ENCODE measurements at places on chromosomes 2 and 18.

DNA sequence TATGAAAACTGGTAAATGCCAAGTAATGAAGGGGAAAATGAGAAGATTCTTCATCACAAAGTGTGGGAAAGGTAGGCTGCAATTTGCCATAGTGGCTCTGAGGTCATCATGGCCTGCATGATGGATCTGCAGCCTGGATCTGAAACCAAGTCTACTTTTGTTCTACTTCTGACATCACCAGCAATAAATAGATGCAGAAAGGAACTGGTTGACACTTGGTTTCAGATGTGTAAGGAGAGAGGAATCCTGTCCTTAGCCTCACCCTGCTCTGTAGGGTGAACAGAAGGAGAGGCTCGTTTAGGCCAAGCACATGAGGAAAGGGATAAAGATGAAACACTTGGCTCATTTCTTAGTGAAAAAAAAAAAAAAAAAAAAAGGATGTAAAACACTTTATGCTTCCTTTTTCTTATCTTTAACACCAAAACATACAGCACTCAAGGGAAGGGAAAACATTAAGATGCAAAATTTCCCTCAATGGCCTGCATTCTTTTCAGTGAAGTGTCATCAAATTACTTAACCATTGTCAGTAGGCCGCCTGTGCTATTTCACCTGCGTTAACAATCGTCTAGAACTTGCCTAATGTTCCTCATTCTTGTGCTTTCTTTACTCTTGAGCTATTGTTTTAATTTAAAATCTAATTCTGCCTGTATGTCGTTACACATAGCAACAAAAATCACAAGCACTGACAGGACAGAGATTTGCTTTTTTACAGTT lies 3.9 kb downstream of the NEB start:
- DNase-seq, result no peak

DNA sequence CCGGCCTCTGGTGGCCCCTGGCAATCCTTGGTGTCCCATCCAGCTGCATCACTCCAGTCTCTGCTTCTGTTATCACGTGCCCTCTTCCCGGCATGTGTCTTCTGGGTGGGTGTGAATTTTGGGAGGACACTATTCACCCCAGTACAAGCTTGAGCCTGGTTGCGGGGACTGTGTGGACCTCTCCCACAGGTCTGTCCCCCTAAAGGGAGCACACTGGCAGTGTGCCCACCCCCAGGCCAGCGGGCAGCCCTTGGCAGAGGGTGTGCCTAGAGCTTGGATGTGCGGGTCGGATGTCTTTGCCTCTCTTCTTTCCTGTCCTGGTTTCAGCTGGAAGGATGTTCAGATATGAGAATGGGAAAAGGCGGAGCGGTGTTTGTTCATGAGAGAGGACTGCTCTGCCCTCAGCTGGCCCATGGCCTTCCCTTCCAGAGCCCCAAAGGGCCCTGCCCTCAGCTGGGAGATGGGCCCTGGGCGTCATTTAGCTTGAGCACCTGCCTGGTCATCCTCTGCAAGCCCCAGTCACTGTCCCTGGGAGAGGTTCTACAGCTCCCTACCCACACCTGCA lies 73.2 kb downstream of the AGAP1 start:
- DNase-seq, result no peak

DNA sequence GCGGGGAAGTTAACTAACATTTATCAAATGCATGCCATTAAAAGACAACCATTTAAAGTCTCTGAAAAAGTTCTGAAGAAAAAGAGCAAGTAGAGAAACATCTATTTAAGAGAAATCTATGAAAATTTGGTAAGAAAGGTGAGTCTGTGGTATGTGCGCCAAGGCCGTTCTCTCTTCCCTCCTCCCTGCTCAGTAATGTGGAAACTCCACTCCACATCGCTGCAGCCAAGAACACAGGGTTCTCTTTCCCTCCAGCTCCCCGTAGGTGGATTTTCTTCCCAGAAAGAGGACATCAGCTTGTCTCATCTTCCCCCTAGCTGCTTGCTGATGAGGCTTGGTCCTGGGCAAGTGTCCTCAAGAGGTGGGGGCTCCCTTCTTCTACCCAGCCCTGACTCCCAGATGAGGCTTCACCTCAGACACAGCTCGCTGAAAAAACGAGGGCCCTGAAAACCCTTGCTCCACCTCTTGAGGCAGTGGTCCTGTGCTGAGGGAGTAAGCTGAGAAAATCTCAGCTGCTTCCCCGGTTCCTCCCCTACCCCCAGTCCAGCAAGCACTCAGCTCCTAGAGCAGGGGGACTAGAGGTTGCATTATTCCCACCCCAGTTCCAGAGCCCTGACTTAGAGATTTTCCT lies 45.8 kb upstream of the PTPRM start:
- DNase-seq, result no peak

DNA sequence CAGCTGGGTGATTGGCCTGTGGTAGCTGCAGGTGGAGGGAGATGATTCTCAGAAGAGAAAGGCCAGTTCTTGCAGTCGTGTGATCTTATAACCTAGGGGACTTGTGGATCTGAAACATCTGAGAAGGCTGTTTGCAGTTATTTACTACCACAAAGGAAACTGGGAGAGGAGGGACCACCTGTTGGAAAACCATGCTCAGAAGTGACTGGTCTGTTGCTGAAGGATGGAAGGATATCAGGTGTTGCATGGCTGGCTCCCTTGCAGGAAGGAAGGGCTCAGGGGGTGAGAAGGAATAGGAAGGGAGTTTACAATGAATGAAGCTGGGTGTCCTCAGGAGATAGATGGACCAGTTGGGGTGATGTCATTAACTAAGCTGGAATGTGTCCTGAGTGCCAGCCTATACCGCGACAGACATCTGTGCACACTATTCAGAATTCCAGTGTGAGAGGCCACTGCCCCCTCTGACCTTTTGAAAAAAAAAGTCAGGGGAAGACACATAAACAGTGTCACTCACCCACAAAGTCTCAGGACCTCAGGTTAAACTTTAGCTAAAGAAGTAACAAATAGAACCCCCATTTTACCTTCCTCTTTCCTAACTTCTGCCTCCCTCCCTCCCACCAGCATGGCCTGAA lies 17.5 kb downstream of the IGFBP2 start:
- DNase-seq, result no peak

DNA sequence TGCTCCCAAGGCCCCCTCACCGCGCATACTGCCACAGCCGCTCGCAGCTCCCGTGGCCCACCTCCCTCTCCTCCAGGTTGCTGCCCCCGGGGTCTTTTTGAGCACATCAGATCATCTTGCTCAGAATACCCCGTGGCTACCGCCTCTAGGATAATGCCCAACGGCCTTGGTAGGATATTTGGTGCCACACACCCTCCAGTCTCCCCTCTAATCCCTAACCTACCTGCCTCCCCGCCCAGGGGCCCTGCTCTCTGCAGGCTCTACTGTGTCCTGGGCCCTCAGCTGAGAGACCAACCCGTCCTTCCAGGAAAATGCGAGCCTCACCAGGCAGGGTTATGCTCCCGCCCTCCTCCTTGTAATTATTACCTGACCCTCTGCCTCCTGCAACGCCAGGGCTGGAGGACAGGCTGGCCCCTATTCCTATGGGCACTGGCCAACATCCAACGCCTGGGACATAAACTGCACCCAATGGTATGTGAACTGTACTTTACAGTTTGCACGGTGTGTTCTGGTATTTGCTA lies 1.5 kb upstream of the MTCL1 start:
- DNase-seq, result no peak

GRCh38 chr2:227016894-227017293 lies 147.1 kb downstream of the COL4A4 start:
- no peak for DNase-seq

- no peak for DNase-seq
These were observed 64.7 kb upstream of the GLI2 start for GRCh38 chr2:120670771-120671480.

GRCh38 chr18:61651145-61651879 lies 241.5 kb downstream of the RNF152 start:
- no peak for DNase-seq

- DNase-seq, result no peak
These were observed 169.8 kb downstream of the MREG start for GRCh38 chr2:215843579-215843978.

GRCh38 chr2:164599954-164600589 lies 21.2 kb downstream of the GRB14 start:
- no peak for DNase-seq

GRCh38 chr2:47033102-47033880 lies 117.7 kb upstream of the MCFD2 start:
- DNase-seq, result no peak

GRCh38 chr2:222711315-222711940 lies 40.0 kb downstream of the MOGAT1 start:
- no peak for DNase-seq

DNA sequence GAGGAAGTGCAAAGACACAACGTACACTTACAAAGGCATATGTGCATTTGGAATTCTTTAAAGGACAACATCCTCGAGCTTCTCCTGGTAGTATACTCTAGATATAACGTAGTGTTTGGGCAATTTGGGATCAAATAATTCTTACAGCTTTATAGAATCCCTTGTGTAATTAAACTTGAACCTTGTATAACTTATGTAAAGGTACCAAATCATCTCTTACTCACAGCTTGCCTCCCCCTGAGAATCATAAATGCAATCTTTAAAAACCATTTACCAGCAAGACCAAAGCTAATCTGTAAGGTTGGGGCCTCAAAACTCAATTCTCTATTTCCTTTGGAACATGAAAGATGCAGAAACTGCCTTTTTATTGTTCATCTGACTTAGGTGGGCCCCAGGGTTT lies 12.2 kb upstream of the TNP1 start:
- DNase-seq, result no peak

GRCh38 chr2:153476816-153477635 lies 1.5 kb downstream of the RPRM start:
- no peak for DNase-seq

DNA sequence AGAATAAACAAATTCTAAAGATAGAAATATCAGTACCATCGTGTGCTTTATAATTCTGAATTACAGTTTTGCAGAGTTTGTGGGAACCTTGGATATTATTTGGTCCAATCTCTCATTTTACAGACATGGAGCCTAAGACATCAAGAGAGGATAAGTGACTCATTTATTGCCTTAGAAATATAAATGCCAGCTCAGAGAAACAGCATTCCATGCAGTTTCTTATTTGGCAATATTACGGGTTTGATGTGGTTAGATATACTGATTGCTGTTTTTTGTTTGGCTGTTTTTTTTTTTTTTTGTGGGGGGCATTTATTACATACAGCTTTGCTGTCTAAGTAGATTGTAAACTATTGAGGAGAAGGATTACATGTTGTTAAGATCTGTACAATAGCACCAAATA lies 1241.1 kb upstream of the LRRTM1 start:
- no peak for DNase-seq

GRCh38 chr2:152387041-152387440 lies 52.1 kb downstream of the FMNL2 start:
- DNase-seq, result no peak

DNA sequence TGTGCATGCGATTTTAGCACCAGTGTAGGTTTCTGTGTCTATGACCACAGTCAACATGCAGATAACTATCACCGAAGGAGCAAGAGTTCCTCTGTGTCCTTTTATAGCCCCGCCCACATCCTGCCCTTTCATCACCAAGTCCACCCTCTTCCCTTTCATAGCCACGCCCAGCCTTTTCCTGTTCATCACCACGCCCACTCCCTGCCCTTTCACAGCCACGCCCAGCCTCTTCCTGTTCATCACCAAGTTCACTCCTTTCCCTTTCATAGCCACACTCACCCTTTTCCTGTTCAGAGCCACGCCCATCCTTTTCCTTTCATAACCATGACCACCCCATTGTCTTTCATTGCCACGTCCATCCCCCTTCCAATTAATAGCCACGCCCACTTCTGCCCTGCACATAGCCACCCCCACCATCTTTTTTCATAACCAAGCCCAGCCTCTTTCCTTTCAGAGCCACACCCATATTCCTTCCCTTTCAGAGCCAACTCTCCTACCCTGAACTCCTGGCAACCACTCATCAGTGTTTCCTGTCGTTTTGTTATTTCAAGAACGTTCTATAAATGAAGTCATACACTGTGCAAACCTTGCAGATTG lies 273.9 kb downstream of the MYT1L start:
- peak; percentile 36 for DNase-seq

DNA sequence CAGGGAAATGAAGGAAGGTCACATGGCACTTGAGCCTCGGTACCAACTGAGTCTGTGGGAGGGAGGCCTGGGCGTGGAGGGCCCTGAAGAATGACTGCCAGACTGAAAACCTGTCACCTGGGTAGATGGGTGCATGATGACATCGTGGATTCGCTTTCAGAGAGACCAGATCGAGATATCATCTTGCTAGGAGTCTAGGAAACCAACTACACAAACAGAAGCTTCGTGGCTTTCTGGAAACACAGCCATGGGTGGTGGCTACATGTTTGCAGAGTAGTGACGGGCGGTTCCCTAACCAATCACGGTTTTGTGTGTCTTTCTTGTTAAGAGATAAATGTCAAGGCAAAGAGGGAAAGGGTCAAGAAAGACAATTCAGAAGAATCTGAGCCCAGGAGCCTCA lies 155.0 kb downstream of the EIPR1 start:
- DNase-seq, result no peak

DNA sequence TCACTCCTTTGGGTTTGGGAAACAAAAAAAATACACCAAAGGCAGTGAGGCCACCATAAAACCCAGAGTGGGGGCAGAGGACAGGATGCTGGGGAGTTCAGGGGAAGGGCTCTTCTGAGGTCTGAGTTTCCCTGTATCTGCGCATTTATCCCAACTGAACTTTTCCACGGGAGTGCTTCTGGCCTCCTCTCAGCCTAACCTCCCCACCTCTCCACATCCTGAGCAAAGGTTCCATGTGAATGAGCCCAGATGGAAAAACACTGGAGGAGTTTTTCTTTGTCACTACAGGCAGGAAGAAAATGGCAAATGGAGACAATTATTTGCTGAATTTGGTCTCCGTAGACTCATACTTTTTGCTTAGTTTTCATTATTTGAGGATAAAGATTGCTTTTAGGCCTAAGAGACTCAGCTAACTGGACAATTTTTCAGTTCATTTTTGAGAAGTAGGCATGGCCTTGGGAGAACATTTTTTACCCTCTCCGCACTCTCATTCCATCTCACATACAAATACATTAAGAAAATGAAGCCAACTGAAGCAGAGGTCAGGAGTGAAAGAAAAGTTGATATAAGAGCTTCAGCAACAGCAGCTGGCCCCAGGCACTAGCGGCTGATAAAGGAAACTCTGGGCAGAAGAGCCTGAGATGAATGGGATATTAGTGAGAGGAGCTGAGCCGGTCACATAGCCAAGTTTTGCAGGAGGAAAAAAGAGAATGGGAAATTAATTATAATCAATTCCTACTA lies 82.6 kb upstream of the CYP1B1 start:
- no peak for DNase-seq

- DNase-seq, result peak; percentile 42
These were observed 643.3 kb downstream of the SOCS6 start for GRCh38 chr18:70931942-70932814.

DNA sequence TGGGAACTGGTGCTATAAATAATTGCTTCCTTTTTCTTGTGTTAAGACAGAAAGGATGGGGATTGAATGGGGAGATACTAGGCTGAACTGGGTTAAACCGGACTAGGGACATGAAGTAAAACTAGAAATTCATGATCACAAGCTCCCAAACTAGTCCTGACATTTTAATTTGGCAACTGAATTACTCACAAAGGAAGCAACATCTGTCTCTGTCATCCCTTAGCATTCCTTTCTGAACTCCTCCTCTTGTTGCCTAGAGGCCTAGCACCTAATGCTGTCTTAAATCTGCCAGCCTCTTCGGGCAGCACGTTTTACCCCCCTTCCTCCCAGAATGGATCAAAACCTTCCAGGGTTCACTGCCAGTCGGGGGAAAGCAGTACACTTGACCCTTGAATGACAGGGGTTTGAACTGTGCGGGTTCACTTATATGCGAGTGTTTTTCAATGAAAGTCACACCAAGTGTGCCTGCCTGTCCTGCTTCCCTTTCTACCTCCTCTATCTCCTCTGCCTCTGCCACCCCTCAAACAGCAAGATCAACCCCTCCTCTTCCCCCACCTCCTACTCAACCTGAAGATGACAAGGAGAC lies 8.2 kb downstream of the KCTD1 start:
- DNase-seq, result no peak
